ENCODE measurements at places on chromosomes 11 and 22. TPM values are rescaled to one million over a fixed set of nuclear protein-coding genes. Genes with fewer than 3 reads are reported as not detected.

GRCh38 chr11:33774736-33775466 is 581 bp upstream of the FBXO3 start:
- no peak for DNase-seq

- no peak for DNase-seq
These were observed 235.7 kb downstream of the DYNC2H1 start for GRCh38 chr11:103344886-103345285.

- DNase-seq = no peak
These were observed 110.2 kb upstream of the SORL1-AS1 start for GRCh38 chr11:121563003-121563402.

DNA sequence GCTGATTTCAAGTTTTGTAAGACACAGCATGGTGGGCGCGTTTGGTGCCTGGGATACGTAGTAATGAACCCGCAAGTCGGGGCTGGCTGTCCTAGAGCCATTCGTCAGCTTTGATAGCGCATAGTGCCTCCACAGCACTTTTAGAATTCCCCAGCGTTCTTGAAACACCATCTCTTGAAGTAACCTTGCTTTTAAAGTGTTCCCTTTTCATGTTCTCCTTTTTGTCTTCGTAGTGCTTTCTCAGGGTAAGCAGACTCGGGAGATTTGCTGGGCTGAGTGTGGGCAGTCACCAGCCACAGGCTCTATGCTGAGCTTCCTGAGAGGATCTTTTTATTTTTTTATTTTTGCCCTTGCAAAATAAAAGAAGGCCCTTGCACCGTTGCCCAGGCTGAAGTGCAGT is 39.6 kb upstream of the CTTN start:
- no peak for DNase-seq

DNA sequence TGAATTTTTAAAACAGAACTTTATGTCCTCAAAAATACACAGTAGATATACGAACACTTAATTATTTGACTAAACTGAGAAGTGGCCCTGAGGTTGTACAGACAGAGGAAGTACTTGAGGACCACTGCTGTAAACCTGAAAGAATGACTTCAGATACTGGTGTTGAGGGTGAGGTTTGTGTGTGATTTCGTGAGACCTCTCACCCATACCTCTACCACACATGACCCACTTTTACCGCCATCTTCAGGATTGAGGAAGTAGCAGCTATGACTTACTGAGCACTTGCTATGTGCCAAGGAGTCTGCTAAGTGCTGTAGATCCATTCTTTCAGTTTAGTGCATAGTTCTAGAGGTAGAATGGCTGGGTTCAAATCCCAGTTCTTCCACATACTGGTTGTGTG is 21.9 kb downstream of the MMP13 start:
- no peak for DNase-seq

GRCh38 chr11:721247-721740 is 15.3 kb downstream of the EPS8L2 start:
- DNase-seq = no peak

DNA sequence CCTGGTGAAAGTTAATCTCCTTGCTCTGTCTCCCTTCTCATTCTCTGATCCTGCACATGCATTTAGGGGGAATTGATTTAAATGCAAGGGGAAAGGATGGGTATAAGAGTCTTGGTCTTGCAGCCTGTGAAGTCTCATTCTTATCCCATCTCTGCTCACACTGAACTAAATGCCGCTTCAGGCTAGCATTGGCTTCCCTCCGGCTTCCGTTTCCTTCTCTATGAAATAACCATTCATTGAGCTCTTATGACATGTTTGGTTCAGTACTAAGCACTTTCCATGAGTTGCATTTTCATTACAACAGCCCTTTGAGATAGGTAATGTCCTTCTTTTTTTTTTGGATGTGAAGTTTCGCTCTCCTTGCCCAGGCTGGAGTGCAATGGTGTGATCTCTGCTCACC is 5.6 kb downstream of the ZBTB16 start:
- no peak for DNase-seq

SPON1 gene
- total RNA-seq = 31.7 TPM

IL18BP gene
- 2.7 TPM for total RNA-seq

TUB gene
- 13.5 TPM for total RNA-seq

DNA sequence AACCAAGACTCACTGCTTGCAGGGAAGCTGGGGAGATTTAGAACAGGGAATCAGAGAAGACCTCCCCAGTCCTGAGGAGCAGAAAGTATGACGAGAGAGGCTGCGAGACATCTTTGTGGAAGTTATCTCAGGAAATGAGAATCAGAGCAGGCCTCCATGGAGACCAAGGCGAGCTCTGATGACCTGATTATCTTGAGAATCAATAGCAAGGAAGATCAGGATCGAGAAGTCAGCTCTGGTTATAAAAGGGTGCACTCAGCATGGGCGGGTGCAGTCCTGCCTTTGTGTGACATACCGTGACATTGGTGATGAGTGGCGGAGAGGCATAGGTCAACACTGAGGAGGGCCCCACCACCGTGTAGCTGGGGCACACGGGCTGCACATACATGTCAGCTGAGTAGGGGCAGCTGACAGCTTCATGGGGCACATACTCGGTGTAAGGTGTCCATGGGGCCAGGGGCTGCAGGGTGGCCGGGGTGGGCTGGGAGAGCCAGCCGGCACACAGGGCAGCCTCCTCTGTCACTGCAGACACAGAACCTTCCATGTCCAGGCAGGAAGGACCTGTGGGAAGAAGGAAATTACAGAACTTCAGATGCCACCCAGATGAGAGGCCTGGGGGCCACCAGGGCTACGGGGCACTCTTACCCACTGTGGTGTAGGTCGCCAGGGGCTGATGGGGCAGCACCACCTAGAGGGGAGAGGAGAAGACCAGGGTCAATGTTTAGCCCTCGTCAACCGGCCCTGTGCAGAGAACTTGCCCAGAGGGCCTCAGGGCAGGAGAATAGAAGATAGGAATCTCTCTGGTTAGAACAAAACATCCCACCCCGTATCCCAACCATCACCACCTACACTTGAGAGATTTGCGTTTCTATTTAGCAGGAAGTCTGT is 21.7 kb downstream of the POU2AF1 start:
- DNase-seq = no peak

- no peak for DNase-seq
These were observed 17.9 kb downstream of the CLNS1A start for GRCh38 chr11:77619576-77620198.

- no peak for DNase-seq
These were observed 22.0 kb downstream of the ZNF202 start for GRCh38 chr11:123719452-123719851.

VWCE gene
- 3.4 TPM for total RNA-seq

GRIA4 gene
- not detected for total RNA-seq

DNA sequence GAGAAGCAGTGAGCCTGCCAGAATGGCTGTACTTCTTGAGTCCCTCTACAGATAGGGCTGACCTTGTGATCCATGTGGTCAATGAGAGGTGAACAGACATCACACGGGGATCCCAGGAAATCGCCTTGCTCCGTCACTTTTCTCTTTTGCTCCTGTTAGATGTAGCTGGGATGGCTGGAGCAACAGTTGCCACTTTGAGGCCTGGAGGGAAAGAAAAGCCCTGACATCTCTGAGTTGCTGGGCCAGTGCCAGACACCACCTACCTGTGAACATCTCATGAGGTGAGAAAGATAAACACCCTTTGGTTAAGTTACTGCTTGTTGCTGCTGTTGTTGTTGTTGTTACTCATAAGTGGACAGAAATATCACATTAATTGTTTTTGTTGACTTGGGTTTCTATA is 840.3 kb downstream of the TBC1D22A start:
- DNase-seq = peak; percentile 22

- DNase-seq = no peak
These were observed 12.5 kb downstream of the PICALM start for GRCh38 chr11:86056351-86056854.

- no peak for DNase-seq
These were observed 157.9 kb downstream of the FEZ1 start for GRCh38 chr11:125337836-125338834.

SLC22A8 gene
- total RNA-seq = not detected

GRCh38 chr11:132080127-132080526 is 709.7 kb downstream of the NTM start:
- DNase-seq = no peak

GRCh38 chr22:44569561-44569991 is 71.5 kb upstream of the RTL6 start:
- peak; percentile 74 for DNase-seq

MAP6 gene
- 6.9 TPM for total RNA-seq

MOV10L1 gene
- 0.98 TPM for total RNA-seq

DNA sequence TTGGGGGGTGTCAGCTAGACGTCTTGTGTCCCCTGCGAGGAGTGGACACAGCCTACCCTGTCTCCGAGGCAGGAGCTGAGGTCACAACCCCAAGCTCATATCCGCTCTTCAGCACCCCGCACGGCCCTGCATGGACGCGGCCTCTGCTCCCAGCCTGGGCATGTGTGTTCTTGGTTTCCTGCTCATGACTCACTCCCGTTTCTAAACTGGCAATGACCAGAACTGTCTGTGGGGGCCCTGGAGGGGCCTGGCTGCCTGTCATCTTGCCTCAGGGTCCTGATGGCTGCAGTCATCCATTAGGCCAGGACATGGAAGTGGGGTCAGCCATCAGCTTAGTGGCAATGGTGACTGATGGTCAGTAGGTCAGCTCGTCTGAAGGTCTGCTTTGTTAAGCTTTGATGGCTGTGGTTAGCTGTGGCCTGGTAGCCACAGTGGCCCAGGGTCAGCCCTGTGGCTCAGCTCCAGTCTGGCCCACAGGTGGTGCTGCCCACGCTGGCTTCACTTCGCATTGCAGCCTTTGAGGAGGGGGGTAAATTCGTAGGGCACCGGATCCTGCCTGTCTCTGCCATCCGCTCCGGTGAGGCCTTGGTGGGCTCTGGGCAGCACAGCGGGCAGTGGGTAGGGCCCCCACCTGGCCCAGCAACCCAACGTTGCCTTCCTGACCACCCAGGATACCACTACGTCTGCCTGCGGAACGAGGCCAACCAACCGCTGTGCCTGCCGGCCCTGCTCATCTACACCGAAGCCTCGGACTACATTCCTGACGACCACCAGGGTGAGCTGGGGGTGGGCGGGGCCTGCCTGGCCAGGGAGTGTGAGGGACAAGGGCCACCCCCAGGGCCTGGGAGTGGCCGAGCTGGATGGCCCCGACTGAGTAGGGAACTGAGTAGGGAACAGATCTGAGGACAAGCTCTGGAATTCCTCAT is 12.0 kb downstream of the PLCB3 start:
- DNase-seq = no peak

GRCh38 chr22:41009222-41009948 is 58.2 kb downstream of the RBX1 start:
- DNase-seq = no peak

DNA sequence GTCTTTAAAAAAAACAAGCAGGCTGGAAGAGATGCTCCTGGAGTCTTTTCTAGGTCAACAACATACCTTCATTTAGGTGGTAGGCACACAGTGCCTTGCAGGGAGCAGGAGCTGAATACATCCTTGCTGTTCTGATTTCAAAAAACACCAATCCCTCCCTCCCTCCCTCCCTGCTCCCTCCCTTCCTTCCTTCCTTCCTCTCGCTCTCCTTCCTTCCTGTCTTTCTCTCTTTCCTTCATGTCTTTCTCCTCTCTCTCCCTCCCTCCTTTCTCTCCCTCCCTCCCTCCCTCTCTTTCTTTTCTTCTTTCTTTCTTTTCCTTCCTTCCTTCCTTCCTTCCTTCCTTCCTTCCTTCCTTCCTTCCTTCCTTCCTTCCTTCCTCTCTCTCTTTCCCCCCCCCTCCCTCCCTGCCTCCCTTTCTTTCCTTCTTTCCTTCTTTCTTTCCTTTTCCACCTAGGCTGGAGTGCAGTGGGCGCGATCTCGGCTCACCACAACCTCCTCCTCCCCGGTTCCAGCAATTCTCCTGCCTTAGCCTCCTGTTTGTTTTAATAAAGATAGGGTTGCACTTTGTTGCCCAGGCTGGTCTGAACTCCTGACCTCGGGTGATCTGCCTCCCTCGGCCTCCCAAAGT is 245.1 kb downstream of the MIAT start:
- no peak for DNase-seq

APOA4 gene
- total RNA-seq = not detected

SLC37A4 gene
- 16.0 TPM for total RNA-seq

GRCh38 chr11:24861440-24861839 is 364.6 kb downstream of the LUZP2 start:
- no peak for DNase-seq

DNA sequence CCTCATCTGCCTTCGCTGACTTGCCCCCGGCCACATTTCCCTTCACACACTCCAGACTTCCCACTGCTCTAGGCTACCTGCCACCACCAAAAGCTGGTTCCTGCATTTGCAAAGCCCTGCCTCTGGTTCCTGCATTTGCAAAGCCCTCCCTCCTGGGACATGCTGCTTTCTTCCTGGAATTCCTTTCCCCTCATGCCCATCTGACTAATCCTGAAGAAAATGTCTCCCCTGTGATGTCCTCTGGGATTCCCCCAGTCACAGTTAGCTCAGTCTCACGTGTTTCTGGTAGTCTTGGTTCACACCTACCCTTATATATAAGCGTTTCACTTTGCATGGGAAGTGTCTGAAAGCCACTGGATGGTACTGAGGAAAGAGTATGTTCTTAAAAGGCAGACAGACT is 206.9 kb downstream of the DBX1 start:
- DNase-seq = no peak

DNA sequence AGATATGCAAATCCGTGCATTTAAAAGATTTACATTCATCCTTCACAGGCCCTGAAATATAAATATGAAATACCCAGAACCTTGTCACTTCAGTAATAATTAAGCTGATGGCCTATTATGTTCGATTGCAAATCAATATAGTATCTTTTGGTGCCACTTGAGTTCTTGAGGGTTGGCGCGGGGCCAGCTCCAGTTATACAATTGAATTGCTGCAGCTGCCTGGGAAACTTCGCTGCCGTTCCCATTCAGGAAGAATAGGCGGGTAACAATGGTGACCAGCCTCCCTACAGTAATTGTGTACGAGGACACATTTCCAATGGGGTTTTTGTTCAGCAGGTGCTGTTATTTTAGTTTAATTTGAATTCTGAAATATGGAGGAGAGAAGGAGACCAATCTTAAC is 451.2 kb downstream of the INSC start:
- DNase-seq = no peak

GRCh38 chr11:17547932-17548331 is 873 bp downstream of the OTOG start:
- DNase-seq = no peak

PIK3IP1 gene
- 32.4 TPM for total RNA-seq

SLC15A3 gene
- 23.1 TPM for total RNA-seq

GRCh38 chr11:133559833-133560471 is 27.7 kb upstream of the OPCML start:
- DNase-seq = no peak

- no peak for DNase-seq
These were observed 7.4 kb downstream of the ZP1 start for GRCh38 chr11:60874421-60875365.

DNA sequence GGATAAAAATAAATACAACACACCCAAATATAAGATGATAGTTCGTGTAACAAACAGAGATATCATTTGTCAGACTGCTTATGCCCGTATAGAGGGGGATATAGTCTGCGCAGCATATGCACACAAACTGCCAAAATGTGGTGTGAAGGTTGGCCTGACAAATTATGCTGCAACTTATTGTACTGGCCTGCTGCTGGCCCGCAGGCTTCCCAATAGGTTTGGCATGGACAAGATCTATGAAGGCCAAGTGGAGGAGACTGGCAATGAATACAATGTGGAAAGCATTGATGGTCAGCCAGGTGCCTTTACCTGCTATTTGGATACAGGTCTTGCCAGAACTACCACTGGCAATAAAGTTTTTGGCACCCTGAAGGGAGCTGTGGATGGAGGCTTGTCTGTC is 4.9 kb downstream of the IFT46 start:
- DNase-seq = no peak

GRCh38 chr11:30775233-30775522 is 189.0 kb upstream of the MPPED2 start:
- no peak for DNase-seq

SULT4A1 gene
- 3.2 TPM for total RNA-seq

Data from vagina (tissue), 2 donors.